HFFc6 (cell line): ENCODE measurements at places on chromosomes 12 and 14.

- DNase-seq = no peak
These were observed 251.5 kb downstream of the FOXN3 start for GRCh38 chr14:89165189-89166181.

DNA sequence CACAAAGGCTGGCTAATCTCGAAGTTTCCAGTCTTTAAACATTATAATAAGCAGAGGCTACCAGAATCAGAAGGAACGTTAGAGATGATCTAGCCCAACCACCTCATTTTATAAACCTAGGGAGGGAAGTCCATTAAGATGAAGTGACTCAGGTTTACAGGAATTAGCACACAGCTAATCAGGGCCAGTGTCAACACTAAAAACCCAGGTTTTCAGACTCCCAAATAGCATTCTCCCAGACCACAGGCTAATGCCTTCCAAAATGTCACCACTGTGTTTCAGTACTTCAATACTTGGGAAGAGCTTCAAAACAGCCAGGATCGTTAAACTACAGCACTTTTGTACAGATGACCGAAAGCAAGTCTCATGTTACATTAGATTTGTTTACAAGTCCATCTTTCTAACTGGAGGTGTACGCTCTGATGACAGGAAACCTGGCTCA, 89.2 kb downstream of the FOXN3 start:
- DNase-seq = peak; percentile 47

- no peak for DNase-seq
These were observed 56.7 kb upstream of the LRFN5 start for GRCh38 chr14:41549821-41550607.

DNA sequence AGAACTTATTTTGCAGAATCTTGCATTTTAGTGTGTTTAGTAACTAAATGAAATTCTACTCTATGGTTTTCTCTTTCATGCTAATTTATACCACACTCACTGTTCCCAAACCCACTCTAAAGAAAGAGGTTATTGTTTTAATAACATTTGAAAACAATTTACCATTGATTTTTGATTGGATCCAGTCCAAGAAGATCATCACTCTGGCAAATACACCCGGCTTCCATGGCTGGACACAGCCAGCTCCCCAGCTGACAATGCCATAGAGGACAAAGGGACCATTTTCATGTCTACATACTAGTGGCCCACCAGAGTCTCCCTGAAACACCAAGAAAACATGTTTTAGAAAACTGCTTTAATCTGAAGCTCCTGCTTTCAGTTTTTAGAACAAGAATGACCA, 42.4 kb downstream of the OVCH1 start:
- no peak for DNase-seq

GRCh38 chr14:100893228-100893601, 10.3 kb downstream of the RTL1 start:
- no peak for DNase-seq

GRCh38 chr12:96462571-96463280, 26.7 kb upstream of the CFAP54 start:
- DNase-seq = no peak

GRCh38 chr14:41785696-41786095, 179.0 kb downstream of the LRFN5 start:
- no peak for DNase-seq

- no peak for DNase-seq
These were observed 24.4 kb downstream of the ADCY6 start for GRCh38 chr12:48764521-48764920.

- DNase-seq = no peak
These were observed 376.4 kb downstream of the SNAPC1 start for GRCh38 chr14:62138593-62138992.

DNA sequence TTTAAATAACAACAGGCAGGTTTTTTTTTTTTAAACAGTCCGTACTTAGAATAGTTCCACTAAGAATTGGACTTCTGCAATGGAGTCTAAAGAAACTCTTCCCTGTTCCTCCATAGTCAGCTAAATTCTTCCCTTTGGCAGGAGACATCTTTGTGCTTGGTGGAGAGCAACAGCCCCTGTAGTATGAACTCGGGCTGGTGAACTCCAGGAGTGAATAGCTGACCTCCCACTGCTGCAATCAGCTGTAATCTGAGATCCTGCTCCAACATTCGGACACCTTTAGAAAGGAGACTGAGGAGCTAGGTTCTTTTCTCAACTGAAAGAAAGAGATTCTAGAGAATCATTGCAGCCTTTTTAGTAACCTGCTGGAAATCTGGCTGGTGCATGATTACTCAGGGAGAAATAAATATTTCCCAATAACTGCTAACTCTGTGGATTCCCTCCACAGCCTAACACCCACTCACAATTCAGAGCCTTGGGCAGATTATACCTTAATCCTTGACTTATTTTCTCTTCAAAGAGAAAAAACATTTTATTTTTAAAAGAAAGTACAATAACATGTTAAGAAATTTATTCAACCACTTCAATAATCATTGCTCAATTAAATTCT, 25.6 kb upstream of the DBX2 start:
- no peak for DNase-seq

DNA sequence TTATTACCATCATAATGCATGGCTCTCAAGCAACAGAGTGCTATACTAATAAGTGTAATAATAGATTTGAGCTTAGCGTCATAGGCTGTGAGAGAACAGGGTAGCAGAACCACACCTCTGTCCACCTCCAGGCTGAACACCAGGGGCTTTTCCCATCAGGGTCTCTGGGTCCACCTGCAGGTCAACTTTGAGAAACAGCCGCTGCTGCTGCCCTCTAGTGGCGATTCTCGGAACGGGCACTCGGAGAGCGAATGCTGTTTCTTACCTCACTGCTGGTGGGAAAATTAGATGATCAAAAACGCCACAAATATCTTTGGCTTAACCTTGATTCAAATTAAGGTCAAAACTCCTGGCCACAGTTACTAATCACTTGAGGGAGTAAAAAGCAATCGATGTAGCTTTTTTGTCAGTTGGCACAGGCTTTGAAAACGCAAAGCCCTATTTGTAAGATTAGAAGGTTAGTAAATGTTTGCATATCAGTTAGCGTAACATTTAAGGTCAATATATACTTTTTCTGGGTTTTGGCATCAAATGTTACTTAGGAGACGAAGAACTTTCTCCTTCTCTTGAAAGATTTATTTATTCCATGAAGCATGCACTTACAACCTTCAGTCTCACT, 127.9 kb upstream of the TMEM132D start:
- DNase-seq = peak; percentile 6

GRCh38 chr14:86997271-86997670, 995.7 kb downstream of the GALC start:
- DNase-seq = no peak

GRCh38 chr14:103973354-103973753, 31.0 kb upstream of the RD3L start:
- peak; percentile 6 for DNase-seq

DNA sequence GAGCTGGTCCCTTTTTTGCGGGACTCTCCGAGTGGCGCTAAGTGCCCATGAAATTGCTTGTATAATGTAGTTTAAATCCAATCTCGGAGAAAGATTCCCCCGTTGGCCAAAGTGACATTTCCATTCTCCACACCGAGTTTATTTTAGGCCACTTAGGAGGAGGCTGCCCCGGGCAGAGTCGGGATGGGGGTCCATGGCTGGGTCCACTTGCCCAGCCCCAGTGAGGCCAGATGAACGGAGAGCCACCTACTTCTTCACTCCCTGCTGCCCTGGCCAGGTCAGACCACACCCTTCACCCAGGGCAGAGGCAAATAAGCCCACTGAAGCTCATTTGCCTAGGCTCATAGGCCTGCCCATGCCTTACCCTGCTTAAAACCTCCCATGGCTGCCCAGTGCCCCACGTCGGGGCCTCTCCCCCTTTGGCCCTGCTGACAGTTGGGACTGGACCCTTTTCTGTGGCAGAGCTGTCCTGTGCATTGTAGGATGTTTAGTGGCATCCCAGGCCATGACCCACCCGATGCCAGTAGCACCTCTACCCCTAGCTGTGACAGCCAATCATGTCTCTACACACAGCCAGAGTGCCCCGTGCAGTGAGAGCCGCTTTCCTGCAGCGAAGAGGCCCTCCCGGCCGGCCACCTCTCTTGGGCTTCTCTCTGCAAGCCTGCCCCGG, 51.3 kb downstream of the FAM222A start:
- DNase-seq = no peak

GRCh38 chr12:5577211-5577612, 145.3 kb downstream of the NTF3 start:
- no peak for DNase-seq

GRCh38 chr12:19641235-19642080, 202.2 kb downstream of the AEBP2 start:
- DNase-seq = no peak

GRCh38 chr14:60757567-60758002, 23.0 kb downstream of the MNAT1 start:
- peak; percentile 76 for DNase-seq

- DNase-seq = no peak
These were observed 859.8 kb downstream of the FSCB start for GRCh38 chr14:43647302-43647701.

- DNase-seq = no peak
These were observed 14.9 kb upstream of the RESF1 start for GRCh38 chr12:31944299-31944698.

DNA sequence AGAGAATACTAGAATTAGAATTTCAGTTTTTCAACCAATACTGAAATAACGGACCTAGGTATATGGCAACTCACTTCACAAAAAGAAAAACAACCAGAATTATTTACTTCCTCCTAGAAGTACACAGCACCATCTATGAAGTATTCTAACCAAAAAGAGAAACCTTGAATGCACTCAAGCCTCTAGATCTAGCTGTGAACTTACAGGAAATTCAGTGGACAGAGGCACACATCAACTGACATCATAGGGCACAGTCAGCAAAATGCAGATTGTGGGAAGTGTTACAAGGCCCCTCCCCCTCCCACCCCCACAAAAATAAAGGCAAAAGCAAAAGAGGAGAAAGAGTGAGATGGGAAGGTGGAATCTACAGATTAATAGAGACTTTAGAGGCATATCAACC, 102.4 kb downstream of the TMTC1 start:
- no peak for DNase-seq

DNA sequence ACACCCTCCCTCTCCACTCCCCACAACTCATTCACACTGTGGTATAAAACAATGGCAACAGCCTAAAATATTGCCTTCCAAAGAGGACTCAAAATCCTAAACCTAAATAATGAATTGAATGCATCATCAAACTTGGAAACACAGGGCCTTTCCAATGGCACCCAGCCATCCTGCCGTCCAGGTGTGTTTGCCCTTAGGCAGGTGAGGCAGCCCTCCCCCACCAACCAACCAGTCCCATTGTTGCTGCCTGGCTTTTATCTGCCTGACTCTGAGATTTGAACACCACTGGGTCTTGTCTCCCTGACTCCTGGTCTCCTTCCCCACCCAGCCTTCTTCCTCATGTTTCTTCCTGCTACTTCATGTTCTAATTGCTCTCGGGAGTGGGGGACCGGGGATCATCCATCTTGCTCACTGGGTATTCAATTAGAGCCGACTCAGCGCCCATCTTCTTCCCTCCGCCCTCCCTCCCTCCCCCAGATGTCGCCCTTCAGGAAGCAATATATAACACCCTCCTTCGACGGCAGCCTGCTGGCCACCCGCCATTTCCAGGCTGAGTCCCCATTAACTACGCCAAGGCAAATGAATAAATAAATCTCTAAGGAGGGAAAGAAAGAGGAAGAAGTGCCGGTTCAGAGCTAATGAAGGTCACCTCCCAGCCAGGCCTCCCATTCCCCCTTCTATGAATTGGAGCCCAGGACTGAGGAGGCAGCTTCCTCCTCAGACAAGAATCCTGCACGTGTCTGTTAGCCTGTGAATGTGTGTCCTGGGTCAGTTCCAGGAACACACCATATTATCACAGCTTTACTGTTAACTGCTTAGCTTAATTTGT, 36.3 kb upstream of the NTF3 start:
- DNase-seq = no peak

DNA sequence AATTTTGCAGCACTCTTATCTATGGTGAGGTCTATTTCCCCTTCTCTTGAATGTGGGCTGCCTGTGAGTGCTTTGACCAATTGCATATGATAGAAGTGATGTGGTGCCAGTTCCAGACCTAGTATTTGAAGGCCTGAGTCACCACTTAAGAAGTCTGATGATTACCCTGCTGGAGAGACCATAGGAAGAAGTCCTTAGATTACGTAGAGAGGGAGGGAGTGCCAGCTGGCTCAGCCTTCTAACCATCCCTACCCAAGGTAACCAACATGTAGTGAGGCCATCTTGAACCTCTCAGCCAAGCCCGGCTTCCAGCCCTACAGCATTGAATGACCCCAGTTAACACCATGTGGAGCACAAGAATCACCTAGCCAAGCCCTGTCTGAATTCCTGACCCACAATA, 166.9 kb downstream of the NELL2 start:
- DNase-seq = no peak

- DNase-seq = no peak
These were observed 489 bp downstream of the CEP290 start for GRCh38 chr12:88141425-88141773.

DNA sequence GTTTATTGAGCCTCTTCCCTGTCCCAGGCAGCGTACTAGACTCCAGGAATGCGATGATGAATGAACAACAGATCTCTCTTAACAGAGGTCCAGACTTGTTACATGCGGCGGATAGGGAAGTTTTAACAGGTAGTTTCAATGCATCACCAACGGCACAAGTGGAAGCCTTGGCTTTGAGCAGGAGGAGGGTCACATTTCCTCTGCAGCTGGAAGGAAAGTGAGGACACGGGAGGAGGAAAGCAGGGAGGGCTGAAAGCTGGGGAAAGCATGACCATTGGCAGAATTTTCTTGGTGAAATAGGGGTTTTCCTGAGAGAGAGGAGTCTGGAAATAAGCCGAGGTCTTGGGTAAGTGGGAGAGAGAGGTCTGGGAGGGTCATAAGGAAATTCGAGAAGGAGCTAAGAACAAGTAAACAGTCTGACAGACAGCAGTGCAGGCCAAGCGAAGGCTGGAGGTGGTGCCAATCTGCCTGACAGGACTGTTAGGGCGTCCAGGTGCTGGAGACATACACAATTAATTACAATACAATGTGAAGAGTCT, 15.4 kb downstream of the BHLHE41 start:
- no peak for DNase-seq

GRCh38 chr14:71554959-71555612, 377.1 kb upstream of the RGS6 start:
- DNase-seq = no peak

- DNase-seq = peak; percentile 23
These were observed 153.8 kb downstream of the MED13L start for GRCh38 chr12:116123451-116124258.

GRCh38 chr12:130983328-130984017, 29.8 kb downstream of the ADGRD1 start:
- DNase-seq = no peak

DNA sequence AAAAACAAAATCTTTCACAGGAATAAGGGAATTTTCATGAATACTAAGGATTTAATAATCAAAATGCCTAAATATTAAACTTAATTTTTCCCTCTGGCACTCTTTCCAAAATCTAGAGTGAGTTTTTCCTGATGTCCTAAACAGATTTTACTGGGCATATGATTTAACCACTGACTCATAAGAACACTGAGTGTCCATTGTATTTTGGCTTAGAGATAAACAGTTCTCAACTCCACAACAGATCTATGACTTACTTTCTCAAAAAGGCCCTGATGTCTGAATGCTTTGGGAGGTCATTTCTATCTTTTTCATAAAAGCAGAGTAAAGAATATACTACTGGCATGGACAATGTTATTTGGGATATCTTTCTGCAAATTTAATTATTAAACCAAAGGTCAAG, 15.0 kb downstream of the TMBIM4 start:
- DNase-seq = no peak
